SIG-M5 (cell line): ENCODE measurements at places on chromosomes 1 and 21.

DNA sequence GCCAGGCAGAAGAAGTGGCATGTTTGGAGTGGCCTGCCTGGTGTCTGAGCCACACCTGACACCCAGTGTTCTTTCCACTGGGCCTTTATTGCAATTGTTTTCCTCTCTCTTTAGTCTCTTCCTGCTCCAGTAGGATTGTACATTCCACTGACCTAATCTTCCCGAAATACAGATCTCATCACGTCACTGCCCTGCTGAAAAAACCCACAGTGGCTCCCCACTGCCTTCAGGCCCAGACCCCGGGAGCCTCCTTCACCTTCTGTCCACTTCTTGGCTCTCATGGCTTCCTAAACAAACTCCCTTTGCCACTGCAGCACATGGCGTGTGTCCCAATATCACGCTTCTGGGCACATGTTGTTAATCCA is 25.3 kb upstream of the ATP5PO start:
- DNase-seq = no peak

DNA sequence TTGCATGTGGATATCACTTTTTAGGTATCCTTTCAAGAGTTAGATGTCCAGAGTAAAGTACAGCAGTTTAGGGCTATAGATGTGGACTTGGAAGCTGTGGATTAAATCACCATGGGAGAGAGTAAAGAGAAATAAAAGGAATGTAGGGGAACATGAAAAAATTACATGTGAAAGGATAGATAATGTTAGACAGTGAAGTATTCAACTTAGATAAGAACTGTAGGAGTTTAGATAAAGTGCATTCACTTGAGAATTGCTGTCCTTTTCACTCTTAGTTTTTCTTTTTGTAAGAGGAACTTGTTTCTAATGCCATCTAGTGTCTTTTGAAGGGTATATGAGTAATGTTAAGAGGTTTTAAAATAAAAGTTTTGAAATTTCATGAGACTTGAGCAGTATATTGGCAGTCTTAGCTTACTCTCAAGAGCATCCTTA is 40.1 kb downstream of the MAST2 start:
- DNase-seq = peak; percentile 21

- no peak for DNase-seq
Measured at GRCh38 chr1:231940701-231941100, 314.1 kb downstream of the DISC1 start.

GRCh38 chr1:64691626-64692025 is 53.2 kb upstream of the RAVER2 start:
- DNase-seq = no peak

DNA sequence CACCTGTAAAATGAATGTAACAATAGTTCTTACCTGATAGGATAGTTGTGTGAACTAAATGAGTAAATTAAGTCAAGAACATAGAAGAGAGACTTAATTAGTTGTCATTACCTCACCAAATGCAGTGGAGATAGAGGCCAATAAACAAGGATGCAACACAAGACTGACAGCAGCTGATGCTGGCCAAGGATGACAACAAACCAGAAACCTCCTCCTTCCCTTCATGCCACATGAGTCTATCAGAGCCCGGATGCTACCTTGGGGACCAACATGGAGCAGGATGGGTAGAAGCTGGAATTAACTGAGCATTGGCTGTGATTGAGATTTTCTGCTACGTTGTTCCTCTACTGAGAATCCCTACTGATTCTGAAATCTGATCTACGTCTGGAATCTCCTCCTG is 30.3 kb upstream of the USP1 start:
- no peak for DNase-seq

DNA sequence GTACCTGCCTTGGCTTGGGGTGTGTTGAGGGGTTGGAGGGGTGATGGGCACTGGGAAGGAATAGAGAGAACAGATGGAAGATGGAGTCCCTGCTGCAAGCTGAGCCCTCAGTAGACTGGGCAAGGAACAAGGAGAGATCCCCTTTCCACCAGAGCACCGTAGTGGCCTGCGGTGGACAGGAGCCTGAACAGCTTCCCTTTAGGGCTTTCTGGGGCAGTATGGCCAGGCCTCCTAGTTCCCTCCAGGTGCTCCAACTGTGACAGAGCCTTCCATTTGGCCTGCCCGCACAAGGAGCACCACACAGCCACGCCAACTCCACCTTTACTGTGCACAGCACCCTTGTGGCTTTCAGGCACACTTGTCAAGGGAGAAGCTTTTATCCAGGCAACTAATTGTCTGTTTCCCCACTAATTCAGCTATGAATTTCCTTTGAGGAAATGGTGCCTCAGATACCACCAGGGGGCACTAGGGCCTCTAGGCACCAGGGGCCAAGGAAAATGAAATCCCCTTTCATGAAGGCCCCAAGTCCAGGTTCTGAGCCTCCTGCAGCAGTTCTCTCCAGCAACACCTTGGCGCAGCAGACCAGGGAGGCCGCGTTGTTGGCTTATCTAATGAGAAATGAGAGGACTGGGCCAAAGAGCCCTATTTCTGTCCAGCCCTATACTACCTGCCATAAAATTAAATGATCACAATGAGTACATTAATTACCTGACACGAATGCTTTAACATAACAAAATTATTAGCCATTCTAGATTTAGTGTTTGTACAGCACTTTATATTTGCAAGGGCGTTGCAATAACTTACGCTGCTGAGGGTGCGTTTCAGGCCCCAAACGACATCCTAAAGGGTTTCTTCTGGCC is 23.1 kb upstream of the ERI3 start:
- DNase-seq = no peak

DNA sequence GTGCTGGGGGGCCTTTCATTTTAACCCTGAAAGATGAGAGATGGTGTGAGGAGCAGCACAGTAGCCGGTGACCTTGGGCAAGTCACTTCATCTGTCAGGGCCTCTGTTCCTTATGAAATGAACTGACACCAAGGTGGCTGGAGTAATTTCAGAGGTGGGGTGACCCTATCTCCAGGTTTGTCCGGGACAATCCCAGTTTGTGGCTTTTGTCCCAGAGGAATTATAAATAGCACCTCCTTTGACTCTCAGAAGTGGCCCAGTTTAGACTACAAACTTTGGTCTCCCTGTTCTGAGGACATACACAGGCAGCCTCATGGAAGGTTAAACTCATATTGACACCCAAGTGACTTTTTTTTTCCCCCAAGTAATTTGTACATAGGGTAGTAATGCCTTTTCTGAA is 14.6 kb downstream of the ACTN2 start:
- DNase-seq = no peak

DNA sequence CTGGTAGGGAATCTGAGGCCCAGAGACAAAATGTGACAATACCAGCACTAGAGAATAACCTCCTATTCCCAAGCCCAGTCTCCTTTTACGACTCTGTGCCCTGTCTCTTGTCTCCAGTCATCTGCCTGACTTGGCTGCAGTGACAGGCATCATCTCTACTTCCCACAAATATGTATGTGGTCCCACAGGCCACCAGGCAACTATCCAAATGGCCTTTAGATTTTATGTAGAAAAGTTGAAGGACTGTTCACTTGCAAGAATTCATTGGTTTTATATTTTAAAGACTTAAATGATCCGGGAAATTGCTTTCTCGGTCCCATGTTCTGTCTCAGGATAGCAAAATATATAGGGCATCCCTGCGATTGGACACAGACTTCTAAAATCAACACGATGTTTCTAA is 11.6 kb downstream of the KRTAP24-1 start:
- DNase-seq = no peak

DNA sequence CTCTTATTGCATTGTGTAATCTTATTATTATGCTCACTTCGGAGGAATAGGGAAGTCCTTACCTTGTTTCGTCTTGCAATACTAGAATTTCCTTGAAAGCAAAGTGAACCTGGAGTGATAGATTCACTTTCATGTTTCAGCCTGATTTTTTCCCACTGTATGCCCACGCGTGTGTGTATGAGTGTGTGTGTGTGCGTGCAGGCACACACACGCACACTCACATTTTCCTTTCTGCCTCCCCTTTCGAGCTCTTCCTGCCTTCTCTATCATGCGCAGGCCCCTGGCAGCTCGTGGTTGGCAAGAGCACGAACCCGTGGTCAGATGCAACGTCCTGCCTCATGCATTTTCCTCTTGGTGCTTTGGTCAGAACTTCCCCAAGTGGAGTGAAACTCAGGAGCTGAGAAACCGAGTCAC is at the start of gene GCSAML:
TSS of gene GCSAML (plus strand) at position 366 of the 414 bp plus-strand sequence. CDS start 58 bp downstream, outside the sequence.
- DNase-seq = no peak

DNA sequence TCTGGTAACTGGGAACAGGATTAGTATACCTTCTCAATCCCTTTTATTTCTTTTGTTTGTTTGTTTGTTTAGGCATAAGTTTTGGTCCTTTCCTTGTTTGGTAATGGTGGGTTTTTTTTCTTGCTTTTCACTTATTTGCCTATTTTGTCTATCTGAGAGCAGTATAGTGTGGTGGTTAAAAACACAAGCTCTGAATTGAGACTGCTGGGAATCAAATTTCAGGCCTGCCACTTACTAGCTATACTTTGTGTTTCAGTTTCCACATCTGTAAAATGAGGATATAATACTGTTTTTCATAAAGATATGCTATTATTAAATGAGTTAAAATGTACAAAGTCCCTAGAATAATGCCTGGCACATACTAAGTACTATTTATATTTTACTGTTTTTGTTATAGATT is 81.6 kb upstream of the IVNS1ABP start:
- no peak for DNase-seq

DNA sequence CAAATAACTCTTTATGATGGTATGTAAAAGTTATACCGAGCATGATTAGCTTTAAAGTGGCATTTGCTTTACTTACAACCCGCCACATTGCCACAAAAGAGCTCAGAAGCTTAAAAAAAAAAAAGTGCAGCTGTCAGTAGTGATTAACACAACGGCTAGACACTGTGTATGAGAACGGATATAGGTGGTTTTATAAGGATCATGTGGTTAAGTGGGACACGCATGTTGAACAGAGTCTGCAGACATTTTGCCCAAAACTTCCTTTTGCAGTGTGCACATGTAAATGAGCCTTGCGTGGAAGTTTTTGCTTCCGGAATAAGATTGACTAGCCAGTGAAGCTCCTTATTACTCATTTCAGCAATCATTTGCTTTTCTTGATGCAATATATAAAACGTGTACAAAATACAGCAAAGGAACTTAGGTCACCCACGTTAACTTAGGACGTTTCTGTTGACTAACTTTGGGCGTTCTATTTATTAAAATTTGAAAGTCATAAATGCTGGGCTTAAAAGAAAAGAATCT is 58.7 kb upstream of the RGS1 start:
- peak; percentile 84 for DNase-seq

DNA sequence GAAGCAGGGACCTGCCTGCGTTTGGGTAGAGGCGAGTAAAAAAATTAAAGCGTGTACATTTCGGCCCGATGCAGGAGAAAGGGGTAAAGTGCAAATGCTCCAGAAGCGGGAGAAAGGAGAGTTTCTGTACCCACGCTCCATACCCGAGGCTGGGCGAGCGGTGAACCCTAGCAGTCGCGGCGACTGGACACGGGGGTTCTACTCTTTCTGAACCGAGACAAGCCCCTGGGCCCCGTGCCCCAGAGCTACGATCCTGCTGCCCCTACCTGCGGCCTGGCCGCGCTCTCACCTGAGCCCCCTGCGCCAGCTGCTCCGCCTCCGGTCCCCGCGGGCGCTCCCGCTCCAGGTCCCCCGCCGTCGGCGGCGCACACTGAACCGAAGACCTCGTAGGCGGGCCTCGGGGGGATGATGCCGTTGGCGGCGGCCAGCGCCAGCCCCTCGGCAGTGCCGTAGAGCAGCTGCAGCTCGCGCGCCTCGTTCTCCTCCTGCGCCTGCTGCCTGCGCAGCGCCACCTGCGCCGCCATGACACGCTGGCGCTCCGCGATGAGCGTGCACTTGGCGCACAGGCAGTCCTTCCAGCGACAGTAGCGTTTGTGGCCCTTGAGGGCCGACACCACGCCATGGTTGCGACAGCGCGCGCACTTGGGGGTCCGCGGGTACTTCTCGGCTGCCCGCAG is 2.4 kb downstream of the DMRTA2 start:
- DNase-seq = no peak

DNA sequence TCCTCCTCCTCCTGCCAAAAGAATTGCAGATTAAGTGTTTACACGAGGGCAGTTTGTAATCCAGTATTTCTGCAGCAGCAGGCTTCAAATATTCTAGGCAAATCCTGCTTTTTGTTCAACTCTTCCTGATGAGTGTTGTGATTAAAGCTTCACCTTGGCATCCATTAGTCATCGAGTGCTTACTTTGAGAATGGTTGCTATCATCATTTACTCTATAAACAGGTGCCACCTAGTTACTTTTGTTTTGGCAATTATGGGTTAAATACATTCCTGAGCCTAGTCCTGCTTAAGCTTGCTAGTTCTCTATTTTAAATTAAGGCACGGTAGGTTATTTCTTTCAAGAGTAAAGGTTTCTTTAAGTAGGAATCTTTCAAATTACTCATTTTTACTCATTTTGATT is 20.3 kb downstream of the PDC start:
- no peak for DNase-seq

- DNase-seq = no peak
Measured at GRCh38 chr1:180244840-180245239, 14.8 kb downstream of the LHX4 start.

GRCh38 chr1:213751064-213751397 is 236.7 kb upstream of the PROX1 start:
- DNase-seq = no peak

GRCh38 chr1:179083533-179083932 is 1.7 kb downstream of the TOR3A start:
- DNase-seq = no peak

DNA sequence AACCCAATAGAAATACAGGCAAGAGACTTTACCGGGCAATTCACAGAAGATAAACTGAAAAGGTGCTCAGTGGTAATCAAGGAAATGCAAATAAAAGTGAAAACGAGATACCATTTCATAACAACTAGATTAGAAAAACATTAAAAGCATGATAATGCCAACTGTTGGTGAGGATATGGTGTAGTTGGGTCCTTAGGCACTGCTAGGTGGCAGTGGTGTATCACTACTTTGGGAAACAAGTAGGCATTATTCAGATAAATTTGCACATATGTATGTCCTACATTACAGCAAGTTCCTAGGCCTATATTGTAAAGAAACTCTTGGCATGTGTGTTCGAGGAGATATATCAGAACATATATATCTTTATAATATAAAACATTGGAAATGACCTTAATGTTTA is 31.0 kb downstream of the AZIN2 start:
- DNase-seq = no peak

GRCh38 chr1:166121010-166121409 is 45.8 kb downstream of the FAM78B start:
- no peak for DNase-seq

- DNase-seq = no peak
Measured at GRCh38 chr1:209937996-209938959, at the start of gene SYT14. TSS of gene SYT14 (plus strand) at chr1:209938217. CDS start at chr1:209938265, 48 bp downstream.

DNA sequence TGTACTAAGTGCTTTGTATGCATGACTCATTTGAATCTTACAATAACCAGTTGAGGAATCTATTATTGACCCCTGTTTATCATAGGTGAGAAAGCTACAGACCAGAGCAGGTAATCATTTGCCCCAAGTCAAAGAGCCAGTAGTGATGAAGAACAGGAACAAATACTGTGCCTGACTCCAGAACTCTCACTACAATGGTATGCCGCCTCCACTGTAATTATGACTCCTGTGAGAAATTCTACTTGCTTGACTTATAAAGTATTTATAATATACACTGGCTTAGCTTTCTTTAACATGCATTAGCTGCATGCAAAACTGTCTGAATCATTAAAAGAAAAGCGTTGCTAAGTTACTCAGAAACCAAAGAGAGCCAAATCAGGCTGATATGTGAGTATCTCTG is 92.6 kb downstream of the ZNF281 start:
- DNase-seq = no peak
